ENCODE measurements at places on chromosomes 7 and 10.

DNA sequence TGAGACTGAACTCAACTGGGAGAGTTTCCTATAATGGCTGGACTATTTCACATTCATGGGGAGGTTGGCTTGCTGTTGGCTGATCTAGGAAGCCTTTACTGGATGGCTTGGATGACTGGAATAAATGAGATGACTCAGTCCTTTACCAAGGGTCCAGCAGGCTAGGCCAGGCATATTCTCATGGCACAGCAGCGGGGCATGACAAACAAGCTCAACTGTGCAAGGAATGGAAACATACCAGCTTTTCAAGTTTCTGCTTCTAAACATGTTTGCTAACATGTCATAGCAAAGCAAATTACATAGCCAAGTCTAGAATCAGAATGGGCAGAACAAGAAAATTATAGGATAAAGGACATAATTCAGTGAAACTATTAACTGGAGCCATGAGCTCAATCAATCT, 46.8 kb upstream of the CRTAC1 start:
- DNase-seq = no peak

DNA sequence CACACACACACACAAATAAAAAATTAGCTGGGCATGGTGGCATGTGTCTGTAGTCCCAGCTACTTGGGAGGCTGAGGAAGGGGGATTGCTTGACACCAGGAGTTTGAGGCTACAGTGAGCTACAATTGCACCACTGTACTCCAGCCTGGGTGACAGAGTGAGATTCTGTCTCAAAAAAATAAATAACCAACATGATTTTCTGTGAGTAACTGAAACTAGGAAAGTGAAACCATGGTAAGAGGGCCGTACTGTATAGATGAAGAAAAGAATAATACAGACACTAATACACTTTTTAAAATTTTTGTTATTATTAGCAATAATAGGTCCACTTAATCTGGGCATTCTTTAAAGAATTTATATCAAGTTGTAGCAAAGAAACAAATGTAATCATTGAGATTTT, 170.9 kb downstream of the HGF start:
- DNase-seq = no peak

DNA sequence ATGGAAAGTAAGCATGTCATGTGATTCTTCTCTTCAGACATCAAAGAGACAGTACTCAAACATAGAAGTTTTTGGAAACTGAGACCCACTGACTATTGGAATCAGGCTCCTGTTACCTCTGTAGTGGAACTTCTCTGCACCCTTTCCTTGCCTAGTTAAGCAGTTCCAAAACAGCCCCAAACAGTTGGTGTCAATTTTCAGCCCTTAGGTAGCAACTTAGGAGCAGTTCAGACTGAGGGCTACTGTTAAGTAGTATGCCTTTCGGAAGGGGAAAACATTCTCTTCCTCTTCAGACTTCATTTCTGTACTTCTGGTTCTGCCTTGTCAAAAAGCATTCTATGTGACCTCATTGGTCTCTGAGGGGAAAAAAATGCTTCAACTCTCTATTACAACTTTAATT, 85.7 kb downstream of the ZNF277 start:
- DNase-seq = no peak

DNA sequence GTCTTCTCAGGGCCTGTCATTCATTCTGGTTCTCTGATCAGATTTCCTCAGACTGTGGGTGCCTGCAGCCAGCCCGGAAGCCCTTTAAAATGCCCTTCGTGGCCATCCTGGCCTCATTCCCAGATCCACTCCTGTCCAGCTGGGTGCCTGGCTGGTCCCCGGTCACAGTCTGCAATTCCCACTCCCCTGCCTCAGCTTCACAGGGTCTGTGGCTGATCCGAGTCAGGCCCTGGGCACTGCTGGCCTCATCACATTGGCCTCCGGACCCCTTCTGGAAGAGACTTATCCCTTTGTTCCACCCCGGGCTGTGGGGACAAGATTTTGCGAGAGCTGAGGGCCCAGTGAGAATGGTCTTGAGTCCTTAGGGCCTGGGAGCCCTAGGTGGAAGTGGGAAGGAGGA, 12.1 kb downstream of the DOCK1 start:
- no peak for DNase-seq
